ENCODE measurements at places on chromosomes 1 and 21. TPM values are rescaled to one million over a fixed set of nuclear protein-coding genes. Genes with fewer than 3 reads are reported as not detected.

DNA sequence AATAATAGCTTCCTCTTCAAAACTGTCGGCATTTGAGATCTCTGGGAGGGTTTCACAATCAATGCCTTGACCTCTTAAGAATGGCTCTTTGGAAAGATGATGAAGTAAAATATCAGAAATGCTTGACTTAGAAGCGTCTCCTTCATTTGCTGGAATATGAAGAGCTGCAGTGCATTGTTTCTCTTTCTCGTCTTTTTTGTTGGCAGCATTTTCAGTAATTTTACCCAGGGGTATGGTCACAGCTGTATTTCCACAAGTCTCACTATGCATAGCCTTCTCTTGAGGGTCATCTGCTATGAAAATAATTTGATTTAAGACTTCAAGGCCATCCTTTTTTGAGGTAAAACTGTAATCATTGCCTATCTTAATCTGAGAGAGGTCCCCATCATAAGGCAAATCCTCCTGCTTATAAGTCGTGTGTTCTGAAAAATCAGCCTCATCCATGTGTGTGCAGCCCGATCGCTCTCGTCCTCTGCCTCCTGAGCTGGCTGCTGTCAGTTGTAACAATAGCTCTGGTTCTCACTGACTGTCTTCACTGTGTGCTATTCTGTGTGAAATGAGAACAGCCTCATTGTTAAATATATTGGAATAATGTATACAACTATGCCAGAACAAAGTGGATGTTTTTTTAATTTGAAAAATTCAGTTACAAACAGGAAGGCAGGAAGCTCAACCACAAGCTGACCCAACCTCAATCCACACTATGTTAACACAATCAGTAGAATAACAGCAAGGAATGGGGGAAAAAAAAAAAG lies 4.5 kb downstream of the AKNAD1 start:
- H3K27ac ChIP-seq: no peak overlapping the region
- no peak overlapping the region for H3K4me3 ChIP-seq
- peaks cover 9% of the 10 kb centered on the region for H3K27me3 ChIP-seq
- no peaks in the 10 kb centered on the region for H3K36me3 ChIP-seq
- peaks cover 7% of the 10 kb centered on the region for H3K4me1 ChIP-seq
- DNase-seq: no peak

- no peak overlapping the region for H3K27ac ChIP-seq
- no peak overlapping the region for H3K4me3 ChIP-seq
- no peak for DNase-seq
- H3K4me1 ChIP-seq: no peaks in the 10 kb centered on the region
- H3K27me3 ChIP-seq: no peaks in the 10 kb centered on the region
- peaks cover 14% of the 10 kb centered on the region for H3K36me3 ChIP-seq
These were observed 30.6 kb downstream of the WDR47 start for GRCh38 chr1:109011335-109011734.

DNA sequence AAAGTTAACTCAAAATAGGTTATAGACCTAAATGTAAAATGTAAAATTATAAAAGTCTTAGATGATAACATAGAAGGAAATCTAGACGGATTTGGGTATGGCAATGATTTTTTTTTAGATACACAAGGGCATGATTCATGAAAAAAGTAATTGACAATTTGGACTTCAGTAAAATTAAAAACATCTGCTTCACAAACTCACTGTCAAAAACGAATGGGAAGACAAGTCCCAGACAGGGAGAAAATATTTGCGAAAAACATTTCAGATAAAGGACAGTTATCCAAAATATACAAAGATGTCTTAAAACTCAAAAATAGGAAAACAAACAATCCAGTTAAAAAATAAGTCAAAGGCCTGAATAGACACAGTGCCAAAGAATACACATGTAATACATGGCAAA lies 9.7 kb upstream of the PTGS2 start:
- H3K36me3 ChIP-seq: no peaks in the 10 kb centered on the region
- H3K4me1 ChIP-seq: no peaks in the 10 kb centered on the region
- H3K27me3 ChIP-seq: no peaks in the 10 kb centered on the region
- no peak for DNase-seq

- peaks cover 44% of the 10 kb centered on the region for H3K36me3 ChIP-seq
- H3K4me1 ChIP-seq: peaks cover 49% of the 10 kb centered on the region
These were observed 23.2 kb downstream of the PTTG1IP start for GRCh38 chr21:44850208-44850800.

CD1D gene
- not detected for total RNA-seq

IL20 gene
- total RNA-seq: not detected

PKP1 gene
- total RNA-seq: not detected

GPR157 gene
- 3.6 TPM for total RNA-seq
